ENCODE measurements at places on chromosomes 12 and 14.

DNA sequence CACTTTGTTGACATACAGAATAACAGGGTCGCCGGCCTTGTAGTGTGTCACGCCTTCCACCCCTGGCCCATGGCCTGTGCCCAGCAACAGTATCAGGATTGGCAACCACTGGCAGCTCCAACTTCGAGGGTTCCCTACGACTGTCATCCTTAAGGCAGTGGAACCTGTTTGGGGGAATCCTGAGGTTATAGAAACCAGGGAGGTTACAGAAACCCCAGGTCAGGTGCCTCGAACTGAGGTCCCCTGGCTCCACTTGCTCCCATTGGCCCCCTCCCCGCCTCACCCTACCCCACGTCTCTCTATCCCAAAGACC is 412 bp downstream of the TM9SF1 start:
- DNase-seq = peak; percentile 43

GRCh38 chr14:63890553-63890952 is 37.7 kb downstream of the SYNE2 start:
- no peak for DNase-seq

- DNase-seq = no peak
Observed at GRCh38 chr12:2329661-2330210, 276.9 kb downstream of the CACNA1C start.

DNA sequence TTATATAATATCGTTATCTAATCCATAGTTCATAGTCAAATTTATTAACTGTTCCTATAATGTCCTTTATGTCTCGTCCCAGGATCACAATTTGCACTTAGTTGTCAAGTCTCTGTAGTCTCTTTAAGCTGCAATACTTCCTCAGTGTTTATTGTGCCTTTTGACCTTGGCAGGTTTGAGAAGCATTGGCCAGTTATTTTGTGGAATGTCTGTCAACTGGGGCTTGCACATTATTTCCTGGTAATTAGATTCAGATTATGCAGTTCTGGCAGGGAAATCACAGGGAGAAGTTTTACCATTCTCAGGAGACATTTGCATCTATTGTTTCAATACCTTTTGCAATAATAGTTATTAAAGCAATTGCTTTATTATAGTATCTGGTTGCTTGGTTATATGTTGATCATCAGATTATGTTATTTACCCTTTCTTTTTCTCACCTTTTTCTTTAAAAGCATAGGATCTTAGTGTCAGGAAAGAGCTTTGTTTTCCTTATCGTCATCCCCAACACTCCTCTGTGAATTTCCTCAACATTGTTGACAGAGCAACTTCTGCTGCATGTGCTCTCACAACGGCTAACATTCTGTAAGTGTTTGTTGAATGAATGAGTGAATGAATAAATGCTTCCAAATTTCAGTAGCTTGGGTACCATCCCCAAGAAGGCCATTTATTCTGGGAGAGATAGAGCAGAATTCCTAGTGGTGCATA is 3.7 kb upstream of the ART4 start:
- no peak for DNase-seq

GRCh38 chr12:113220593-113221180 is 577 bp upstream of the TPCN1 start:
- no peak for DNase-seq

GRCh38 chr14:69055999-69056788 is 77.1 kb upstream of the ACTN1 start:
- DNase-seq = no peak

DNA sequence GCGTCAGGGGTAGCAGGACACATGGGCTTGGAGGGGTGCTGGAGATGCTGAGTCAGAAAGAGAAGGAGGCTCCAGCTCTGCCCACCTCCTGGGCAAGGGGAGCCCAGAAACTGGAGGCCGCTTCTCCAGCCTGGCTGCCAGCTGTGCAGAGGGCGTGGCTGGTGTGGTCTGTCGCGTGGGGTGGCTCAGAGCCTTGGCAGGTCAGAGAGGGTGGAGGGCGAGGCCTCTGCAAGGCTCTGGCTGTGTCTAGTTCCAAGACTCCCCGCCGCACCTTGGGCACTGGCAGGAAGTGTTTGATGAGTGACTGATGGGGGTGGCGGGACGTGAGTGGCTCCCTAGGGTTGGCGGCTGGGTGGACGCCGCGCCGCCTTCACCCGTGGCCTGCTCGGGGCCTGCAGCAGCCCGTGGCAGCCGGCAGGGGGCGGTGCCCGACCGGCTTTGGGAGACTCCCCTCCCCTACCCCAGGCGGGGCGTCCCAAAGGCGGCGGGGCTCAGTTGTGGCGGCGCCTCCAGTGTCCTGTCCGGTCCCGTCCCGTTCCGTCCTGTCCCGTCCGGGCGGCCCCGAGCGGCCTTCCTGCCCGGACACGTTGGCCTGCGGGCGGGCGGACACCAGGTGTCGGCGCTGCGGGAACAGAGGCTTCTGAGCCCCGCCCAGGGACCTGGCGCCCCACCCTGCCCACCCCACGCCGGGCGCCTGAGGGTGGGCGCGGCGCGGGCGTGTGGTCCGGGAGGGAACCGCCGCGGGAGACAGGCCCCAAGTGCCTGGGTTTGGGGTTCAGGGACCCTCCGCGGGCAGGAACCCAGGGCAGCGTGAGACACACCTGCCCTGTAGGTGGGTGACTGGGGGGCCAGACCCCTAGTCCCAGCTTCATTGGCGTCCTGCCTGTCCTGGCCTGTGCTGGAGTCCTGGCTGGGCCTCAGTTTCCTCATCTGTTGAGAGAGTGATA is 39.7 kb downstream of the KRT80 start:
- no peak for DNase-seq

- no peak for DNase-seq
Observed at GRCh38 chr12:24281341-24281740, 331.9 kb upstream of the SOX5 start.

- no peak for DNase-seq
Observed at GRCh38 chr14:79971330-79971729, 240.0 kb downstream of the DIO2 start.

- no peak for DNase-seq
Observed at GRCh38 chr12:28742791-28743190, 406.3 kb upstream of the FAR2 start.

GRCh38 chr12:26331136-26331535 is 135.8 kb downstream of the SSPN start:
- no peak for DNase-seq

GRCh38 chr12:104722601-104723534 is 235.2 kb downstream of the SLC41A2 start:
- no peak for DNase-seq

DNA sequence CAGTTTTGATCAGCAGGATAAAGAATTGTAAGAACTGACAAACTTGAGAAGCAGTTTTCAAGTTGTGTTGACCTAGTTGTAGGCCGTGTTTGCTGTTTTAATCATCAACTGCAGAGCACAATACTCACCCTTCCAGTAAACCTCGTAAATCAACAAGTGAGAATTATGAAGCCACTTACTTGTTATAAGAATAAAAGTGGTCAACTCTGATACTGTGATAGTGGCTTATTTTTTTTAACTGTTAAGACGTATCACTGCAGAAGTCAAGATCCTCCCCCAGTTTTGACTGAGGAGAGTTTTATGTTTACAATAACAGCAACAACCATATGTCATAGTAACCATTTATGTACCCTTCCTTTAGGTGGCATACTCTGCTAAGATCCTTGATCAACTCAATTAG is 100.8 kb upstream of the DACT1 start:
- DNase-seq = no peak

DNA sequence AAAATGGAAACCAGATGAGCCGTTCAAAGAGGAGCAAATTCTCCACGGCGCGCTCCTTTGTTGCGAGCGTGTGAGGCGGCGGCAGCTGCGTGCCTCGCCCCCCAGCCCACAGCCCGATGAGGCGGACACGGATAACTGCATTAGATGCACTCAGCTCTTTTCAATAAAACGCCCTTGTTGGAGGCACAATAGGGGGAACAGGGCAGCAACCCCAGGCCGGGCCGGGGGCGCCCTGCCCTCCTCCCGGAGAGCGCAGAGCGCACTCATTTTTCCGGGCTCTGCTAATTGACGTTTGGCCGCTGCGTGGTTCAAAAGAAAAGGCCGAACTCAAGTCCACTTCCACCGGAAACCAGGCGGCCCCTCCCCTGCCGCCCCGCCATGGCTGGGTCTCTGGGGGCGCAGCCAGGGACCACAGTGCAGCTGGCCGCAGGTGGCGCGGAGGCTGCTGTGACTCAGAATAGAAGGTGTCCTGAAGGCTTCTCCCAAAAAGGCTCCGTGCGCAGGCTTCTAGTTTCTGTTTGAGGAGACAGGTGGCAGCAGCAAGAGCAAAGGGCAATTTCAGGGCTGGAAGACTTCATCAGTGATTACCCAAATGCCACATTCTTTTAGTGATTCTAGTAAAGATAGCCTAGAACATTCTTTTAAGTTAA is 29.0 kb upstream of the SMOC1 start:
- DNase-seq = no peak

GRCh38 chr12:74551291-74551690 is 13.7 kb downstream of the ATXN7L3B start:
- DNase-seq = no peak

DNA sequence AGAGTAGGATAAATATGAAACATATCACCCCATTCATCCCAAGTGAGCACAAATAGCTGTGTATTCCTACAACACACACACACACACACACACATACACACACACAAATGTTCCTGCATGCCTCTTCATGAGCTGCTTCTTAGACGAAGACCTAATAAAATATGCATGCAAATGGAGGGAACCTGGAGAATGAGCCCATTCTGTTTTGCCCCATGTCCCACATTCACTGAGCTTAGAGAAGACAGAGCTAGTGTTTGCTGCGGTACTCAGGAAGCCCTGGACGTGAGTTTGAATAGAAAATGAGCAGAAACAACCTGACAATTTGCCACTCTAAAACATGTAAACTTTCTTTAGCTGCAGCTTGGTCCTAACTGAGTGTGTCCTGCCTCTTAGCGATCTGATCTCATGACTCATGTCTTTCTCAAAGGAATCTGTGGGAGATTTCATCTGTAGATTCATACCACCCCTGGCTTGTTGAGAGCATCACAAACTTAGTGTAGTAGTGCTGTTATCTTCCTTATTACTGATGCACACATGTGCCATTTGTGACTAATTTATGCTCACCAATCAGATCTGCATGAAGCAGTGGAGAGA is 86.8 kb downstream of the ITPR2 start:
- no peak for DNase-seq

- DNase-seq = no peak
Observed at GRCh38 chr12:128267131-128267622, at the start of gene TMEM132C. Gene TMEM132C (plus strand): TSS chr12:128267170. CDS start chr12:128267403, 233 bp downstream.

GRCh38 chr14:103735815-103736545 is 20.4 kb downstream of the ZFYVE21 start:
- DNase-seq = no peak

DNA sequence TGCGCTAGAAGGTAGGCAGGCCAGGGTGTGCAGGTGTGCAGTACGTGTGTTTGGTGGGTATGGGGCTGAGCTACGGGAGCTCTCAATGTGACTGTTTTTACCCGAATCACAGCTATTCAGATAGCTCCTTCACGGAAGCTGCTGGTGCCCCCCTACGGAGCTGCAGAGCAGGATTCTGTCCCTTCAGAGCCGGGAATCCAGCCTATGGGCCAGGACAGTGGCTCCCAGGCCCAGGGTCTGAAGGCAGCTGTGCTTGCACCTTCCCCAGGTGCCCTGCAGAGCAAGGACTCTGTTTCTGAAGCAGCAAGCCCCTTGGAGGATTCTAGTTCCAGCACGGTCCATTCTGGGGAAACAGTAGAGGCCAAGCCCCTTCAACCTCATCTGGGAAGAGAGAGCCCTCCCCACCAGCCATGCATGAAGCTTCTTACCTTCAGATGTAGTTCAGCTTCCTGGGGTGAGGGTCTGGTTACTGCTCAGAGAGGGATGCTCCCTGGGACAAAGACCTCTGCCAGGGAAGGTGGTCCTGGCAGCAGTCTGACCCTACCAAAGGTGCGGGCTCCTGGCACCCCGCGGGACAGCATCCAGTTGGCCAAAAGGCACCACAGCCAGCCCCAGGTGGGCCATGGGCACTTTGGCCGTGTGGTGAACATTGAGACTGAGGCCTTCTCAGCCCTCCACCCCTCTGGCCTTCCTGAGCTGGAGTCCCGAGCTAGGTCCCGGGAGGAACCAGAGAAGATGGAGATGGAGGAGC is 29.1 kb downstream of the PLEKHH1 start:
- DNase-seq = no peak

DNA sequence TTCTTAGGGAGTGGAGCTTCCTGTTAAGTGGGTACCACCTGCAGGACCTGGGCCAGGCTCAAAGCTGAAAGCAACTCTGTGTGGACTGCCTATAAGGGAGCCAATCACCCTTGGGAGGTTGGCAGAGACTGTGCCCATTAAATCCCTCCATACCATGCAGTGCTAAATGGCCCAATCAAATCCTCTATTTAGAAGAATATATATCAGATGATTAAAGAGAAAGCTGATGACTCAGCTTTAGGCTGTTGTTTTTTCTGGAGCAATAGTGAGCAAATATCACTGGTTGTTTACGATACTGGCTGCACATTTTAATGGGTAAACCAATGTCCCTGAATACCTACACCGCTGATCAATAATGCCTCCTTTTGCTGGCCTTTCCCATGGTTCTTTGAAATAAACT is 101.3 kb downstream of the TMX1 start:
- DNase-seq = no peak

GRCh38 chr14:56561606-56562005 is 18.0 kb upstream of the TMEM260 start:
- no peak for DNase-seq

GRCh38 chr12:65666876-65667275 is 157.4 kb upstream of the HMGA2 start:
- no peak for DNase-seq

DNA sequence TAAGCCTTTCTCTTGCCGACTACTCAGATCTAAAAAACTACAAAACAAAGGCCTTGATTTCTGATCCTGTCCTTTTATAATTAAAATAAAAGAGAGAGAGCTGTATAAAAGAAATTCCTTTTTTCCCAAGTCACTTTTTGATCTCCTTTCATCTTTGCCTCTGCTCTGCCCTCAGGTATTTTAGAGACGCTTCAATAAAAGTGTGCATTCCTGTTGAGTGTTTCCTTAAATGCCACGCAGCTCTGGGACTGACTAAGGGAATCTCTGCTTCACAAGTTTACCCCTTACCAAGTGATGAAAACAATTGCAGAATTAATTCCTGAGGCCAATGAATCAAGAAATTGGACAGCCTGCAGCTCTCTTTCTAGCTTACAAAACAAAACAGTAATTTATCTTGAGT is 1109.8 kb downstream of the TMTC2 start:
- no peak for DNase-seq
